SHP77 (cell line): ENCODE measurements at places on chromosomes 16 and 17.

DNA sequence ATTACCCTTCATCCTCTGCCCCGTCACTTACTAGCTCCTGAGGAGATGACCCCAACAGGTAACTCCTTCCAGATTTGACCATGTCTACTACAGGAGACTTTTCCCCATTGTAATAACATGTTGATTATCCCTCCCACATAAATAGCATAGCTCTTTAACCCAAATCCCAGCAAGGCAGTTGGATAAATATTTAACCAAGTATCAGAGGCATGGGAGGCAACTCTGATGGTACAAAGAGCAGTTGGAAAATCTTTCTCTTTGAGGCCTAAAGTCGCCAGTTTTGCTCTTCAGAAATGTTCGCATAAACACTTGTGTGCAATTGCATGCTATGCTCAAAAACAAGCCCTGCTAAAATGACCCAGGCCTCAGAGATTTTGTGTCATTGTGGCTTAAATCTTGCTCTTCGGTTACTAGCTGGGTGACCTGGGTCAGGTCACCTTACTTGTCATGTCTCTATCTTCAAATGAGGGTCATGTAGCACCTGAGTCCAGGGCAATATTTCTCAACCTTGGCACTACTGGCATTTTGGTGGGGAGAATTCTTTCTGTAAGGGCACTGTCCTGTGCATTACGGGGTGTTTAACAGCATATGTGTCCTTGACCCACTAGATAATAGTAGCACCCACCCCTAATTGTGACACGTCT is 48.8 kb downstream of the HSD17B2 start:
- DNase-seq: no peak

GRCh38 chr17:29155227-29155965 is 24.8 kb downstream of the MYO18A start:
- no peak for DNase-seq

GRCh38 chr16:85844786-85845185 is 45.3 kb downstream of the COX4I1 start:
- no peak for DNase-seq

DNA sequence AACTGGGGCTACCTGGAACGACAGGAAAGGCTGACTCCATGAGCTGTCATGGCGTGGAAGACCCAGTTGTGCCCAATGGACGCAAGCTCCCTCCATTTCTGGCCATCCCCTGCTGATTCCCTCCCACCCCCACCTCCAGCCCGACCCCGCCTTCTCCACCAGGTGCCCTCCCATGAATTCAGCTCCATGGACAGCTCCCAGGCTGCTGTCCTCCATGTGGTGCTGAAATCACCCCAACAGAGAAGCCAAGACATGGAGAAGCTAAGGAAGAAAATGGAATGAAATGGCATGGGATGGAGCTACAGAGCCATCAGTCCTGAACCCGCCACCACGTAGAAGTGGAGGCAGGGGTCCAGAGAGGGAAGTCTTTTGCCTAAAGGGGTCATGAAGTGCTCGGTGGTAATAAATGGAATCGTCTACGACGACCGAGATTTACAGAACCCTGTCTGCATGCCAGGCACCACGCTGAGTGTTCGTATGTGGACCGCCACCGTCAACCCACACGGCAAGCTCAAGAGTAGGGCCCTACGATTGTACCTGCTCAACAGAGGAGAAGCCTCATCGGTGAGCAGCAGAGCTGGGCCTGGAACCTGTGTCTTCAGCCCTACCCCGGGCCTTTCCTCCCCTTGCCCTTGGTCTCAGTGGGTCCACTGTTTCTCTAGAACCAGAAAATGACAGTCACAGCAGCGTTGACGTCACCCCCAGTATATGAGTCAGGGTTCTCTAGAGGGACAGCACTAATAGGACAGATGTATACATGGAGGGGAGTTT is 9.3 kb upstream of the ZC3H18 start:
- DNase-seq: no peak

DNA sequence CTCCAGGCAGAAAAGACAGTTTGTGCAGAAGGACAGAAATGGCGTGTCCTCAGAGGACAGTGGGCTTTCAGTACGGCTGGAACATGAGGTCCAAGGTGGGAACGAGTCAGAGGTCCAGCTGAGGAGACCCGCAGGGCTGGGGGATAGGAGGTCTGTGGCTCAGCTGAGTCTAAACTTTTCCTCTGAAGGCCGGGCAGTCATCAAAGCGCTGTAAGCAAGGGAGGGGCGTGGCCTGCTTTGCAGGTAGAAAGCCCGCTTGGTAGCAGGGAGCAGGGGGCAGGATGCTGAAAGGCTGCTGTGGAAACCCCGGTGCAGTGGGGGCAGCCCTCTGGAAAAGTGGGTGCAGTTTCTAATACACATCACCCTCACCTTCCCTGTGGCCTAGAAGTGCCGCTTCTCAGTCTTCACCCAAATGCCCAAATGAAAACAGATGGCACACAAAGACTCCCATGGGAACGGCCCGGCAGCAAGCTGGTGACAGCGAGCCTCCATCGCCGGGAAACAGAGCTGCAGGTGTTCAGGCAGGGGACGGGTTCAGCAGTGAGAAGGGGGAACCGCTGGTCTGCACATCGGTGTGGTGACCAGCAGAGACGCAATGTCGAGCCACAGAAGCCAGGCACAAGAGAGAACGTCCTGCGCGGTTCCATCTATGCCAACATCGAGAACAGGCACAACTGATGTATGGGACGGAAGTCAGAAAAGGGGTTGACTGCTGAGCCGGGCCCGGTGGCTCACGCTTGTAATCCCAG is 12.2 kb upstream of the OSGIN1 start:
- DNase-seq: no peak

- no peak for DNase-seq
Observed at GRCh38 chr17:2140683-2141082, 85.8 kb downstream of the HIC1 start.

DNA sequence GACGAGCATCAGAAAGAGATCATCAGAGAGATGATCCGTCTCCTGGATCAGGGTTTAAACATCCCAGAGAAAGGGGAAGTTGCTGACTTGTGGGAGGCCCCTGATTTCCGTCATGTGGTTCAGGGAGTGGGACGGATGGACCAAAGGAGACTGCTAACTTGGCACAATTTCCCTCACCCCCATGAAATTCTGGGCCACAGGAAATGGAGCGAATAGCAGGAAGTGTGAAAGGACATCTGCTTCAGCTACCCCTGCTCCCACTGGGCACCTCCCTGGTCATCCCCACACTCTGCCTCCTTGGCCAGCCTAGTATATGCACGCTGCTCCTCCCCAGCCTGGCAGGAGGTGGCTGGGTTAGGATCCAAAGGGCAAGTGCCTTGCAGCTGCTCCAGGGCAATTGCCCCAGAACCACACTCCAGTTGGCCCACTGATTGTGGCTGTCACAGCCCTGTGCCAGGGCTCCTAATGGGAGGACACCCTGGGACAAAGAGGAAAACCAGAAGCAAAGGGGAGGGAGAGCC is 1.3 kb downstream of the ARRB2 start:
- DNase-seq: no peak

DNA sequence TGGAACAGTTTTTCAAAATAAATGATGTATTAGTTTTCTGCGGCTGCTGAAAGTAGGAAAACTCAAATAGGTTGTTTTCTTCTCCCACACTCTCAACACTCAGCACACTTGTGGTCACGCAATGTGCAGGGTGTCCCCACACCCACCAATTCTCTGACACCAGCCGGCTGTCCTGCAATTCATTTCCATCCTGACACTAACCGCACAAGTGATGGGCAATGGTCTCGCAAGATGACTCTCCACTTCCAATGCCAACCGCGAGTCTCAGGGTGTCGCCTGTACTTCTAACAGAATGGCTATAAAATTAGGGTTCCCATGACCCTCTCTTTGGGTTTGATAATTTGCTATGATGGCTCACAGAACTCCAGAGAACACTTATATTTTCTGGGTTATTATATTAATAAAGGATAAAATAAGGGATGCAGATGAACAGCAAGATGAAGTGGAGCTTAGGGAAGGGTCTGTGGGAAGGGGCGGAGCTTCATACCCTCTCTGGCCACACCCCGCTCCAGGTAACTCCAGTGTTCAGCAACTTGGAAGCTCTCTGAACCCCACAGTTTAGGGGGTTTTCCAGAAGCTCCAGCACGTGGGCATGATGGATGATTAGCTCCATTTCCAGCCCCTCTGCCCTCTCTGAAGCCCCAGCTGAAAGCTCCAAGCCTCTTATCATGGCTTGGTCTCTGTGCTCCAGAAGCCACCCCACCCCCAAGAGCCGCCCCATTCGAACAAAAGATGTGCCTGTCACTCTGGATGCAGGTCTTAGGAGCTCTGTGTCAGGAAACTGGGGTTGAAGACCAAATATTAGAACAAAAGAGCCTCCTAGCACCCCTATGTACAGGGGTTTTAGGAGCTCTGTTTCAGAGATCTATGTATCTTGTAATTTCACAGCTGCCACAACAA is 19.8 kb downstream of the TAF1C start:
- DNase-seq: no peak

DNA sequence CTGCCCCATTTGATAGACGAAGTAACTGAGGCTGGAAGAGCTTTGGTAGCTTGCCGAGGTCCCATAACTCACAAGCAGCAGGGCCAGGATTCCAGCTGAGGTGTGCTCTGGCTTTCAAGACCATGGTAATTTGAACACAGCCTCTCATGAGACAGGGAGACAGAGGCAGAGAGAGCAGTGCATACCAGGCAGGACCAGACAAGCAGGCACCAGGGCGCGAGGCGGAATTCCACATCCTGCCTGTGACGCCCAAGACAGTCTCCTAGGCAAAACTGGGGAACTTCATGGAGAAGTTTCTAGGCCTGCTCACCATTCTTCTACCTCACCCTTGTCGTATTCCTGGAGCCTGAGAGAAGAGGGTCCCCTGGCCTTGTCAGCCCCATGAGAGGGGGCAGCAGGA is 19.2 kb downstream of the SDK2 start:
- DNase-seq: no peak

- DNase-seq: peak; percentile 49
Observed at GRCh38 chr16:89122322-89122851, 28.7 kb downstream of the ACSF3 start.
